ENCODE measurements at places on chromosomes 7 and 10.

- no peak overlapping the region for H3K27ac ChIP-seq
- no peak for DNase-seq
- no peaks in the 10 kb centered on the region for H3K36me3 ChIP-seq
Observed at GRCh38 chr7:41472427-41473125, 230.3 kb downstream of the INHBA start.

- H3K4me1 ChIP-seq, result peaks cover 3% of the 10 kb centered on the region
- H3K27me3 ChIP-seq, result peaks cover 1% of the 10 kb centered on the region
- H3K36me3 ChIP-seq, result no peaks in the 10 kb centered on the region
Observed at GRCh38 chr10:43873717-43874116, 225.0 kb upstream of the ZNF32 start.

GRCh38 chr10:92010047-92010735 lies 86.6 kb downstream of the BTAF1 start:
- H3K27ac ChIP-seq, result no peak overlapping the region
- peaks cover 7% of the 10 kb centered on the region for H3K4me1 ChIP-seq
- no peaks in the 10 kb centered on the region for H3K27me3 ChIP-seq
- no peak for DNase-seq
- H3K36me3 ChIP-seq, result peaks cover 42% of the 10 kb centered on the region

- no peaks in the 10 kb centered on the region for H3K36me3 ChIP-seq
- H3K27ac ChIP-seq, result no peak overlapping the region
- no peak for DNase-seq
- peaks cover 12% of the 10 kb centered on the region for H3K27me3 ChIP-seq
- no peak overlapping the region for H3K4me3 ChIP-seq
- no peaks in the 10 kb centered on the region for H3K4me1 ChIP-seq
Observed at GRCh38 chr10:122199689-122200088, 71.4 kb upstream of the BTBD16 start.

DNA sequence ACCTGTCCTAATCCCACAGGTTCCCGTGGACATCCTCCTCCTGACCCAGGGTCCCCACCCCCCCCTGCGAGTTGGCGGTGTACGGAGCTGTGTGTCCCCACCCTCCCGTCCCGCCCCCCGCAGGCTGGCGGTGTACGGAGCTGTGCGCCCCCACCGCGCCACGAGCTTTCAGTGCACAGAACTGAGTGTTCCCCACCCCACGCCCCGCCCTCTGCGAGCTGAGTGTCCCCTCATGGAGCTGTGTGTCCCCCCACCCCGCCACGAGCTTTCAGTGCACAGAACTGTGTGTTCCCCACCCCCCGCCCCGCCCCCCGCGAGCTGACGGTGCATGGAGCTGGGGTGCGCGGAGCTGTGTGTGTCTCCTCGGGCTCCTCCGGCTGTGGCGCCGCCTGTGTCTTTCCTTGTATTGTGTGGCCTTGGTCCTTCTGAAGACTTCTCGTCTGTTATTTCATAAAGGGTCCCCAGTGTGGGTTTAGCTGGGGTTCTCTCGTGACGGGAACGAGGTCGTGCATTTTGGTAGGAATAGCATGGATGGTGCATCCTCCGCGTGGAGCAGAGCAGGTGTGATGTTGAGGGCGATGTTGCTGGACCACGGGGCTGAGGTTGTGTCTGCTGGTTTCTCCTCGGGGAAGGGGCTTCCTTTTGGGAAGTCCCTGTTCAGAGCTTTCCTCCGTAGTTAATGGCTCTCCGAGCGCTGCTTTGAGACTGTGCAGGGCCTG lies 18.0 kb upstream of the JAKMIP3 start:
- H3K4me1 ChIP-seq, result no peaks in the 10 kb centered on the region
- no peak for DNase-seq
- H3K4me3 ChIP-seq, result no peak overlapping the region
- no peak overlapping the region for H3K27ac ChIP-seq
- H3K27me3 ChIP-seq, result peaks cover 48% of the 10 kb centered on the region
- H3K36me3 ChIP-seq, result peaks cover 3% of the 10 kb centered on the region

- H3K4me3 ChIP-seq, result no peak overlapping the region
- no peaks in the 10 kb centered on the region for H3K27me3 ChIP-seq
- peaks cover 17% of the 10 kb centered on the region for H3K36me3 ChIP-seq
- H3K4me1 ChIP-seq, result no peaks in the 10 kb centered on the region
- no peak for DNase-seq
Observed at GRCh38 chr7:140831724-140832123, 93.0 kb downstream of the BRAF start.

- H3K4me3 ChIP-seq, result no peak overlapping the region
- peaks cover 3% of the 10 kb centered on the region for H3K4me1 ChIP-seq
Observed at GRCh38 chr7:157888579-157888978, 551.8 kb downstream of the DNAJB6 start.

DNA sequence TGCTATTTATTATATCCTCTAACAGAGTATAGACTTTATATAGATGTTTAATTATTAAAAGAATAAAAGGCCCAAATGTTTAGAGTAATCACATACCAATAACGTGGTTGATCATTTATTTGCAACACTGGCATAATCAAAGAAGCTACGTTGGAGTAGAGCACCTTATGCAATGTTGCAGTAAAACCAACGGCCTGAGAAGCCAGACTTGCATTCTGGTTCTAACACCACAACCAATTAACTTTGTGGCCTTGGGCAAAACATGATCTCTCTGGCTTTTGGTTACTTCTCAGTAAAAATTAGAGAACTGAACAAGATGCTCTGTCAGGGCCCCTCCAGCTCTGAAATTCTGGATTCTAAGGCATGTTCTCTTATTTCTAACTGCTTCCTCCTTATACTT lies 476.2 kb downstream of the GRM8 start:
- no peak overlapping the region for H3K27ac ChIP-seq
- DNase-seq, result no peak
- H3K4me1 ChIP-seq, result no peaks in the 10 kb centered on the region
- H3K27me3 ChIP-seq, result no peaks in the 10 kb centered on the region

DNA sequence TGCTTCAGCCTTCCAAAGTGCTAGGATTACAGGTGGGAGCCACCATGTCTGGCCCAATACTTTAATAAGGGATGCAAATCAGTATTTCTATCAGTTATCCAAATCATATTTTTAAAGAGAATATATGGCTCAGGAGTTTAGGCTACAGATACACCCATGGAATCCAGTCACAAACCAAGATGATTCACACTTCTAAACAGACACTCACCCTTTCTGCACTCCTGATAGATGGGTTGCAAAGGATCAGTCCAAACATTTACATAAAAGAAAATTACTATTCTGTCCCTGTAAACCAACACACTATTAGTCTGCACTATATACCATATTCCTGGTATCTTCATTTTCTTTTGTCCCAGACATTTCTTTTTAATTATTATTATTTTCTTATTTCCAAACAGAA lies 2.2 kb downstream of the MORN4 start:
- H3K4me3 ChIP-seq, result no peak overlapping the region
- H3K4me1 ChIP-seq, result peaks cover 14% of the 10 kb centered on the region
- DNase-seq, result no peak
- no peak overlapping the region for H3K27ac ChIP-seq

- H3K4me3 ChIP-seq, result no peak overlapping the region
- peaks cover 43% of the 10 kb centered on the region for H3K27me3 ChIP-seq
- H3K4me1 ChIP-seq, result peaks cover 5% of the 10 kb centered on the region
- no peaks in the 10 kb centered on the region for H3K36me3 ChIP-seq
- no peak overlapping the region for H3K27ac ChIP-seq
Observed at GRCh38 chr7:106125417-106125816, 13.3 kb upstream of the SYPL1 start.

DNA sequence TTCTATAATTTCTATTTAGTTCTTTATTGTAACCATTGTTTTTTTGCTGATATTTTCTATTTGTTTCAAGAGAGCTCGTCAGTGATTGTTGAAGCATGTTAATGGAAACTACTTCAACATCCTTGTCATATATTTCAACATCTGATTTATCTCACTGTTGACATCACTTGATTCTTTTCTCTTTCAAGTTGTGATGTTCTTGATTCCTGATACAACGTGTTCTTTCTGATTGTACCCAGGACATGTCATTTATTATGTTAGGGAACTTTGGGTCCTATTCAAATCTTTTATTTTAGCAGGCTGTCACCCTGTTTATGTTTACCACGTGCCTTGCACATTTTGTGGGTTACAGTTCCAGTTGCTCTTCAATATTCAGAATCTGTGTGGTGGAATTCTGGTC lies 79.8 kb upstream of the RSU1 start:
- H3K4me1 ChIP-seq, result no peaks in the 10 kb centered on the region
- no peaks in the 10 kb centered on the region for H3K27me3 ChIP-seq
- no peak overlapping the region for H3K27ac ChIP-seq
- no peak for DNase-seq

GRCh38 chr10:79023240-79024162 lies 45.3 kb upstream of the ZMIZ1 start:
- DNase-seq, result no peak
- no peak overlapping the region for H3K27ac ChIP-seq
- H3K4me1 ChIP-seq, result peaks cover 33% of the 10 kb centered on the region
- no peaks in the 10 kb centered on the region for H3K27me3 ChIP-seq

- H3K27me3 ChIP-seq, result no peaks in the 10 kb centered on the region
- H3K4me3 ChIP-seq, result no peak overlapping the region
- peaks cover 57% of the 10 kb centered on the region for H3K36me3 ChIP-seq
- H3K27ac ChIP-seq, result no peak overlapping the region
Observed at GRCh38 chr7:16685535-16685934, 39.6 kb downstream of the BZW2 start.

DNA sequence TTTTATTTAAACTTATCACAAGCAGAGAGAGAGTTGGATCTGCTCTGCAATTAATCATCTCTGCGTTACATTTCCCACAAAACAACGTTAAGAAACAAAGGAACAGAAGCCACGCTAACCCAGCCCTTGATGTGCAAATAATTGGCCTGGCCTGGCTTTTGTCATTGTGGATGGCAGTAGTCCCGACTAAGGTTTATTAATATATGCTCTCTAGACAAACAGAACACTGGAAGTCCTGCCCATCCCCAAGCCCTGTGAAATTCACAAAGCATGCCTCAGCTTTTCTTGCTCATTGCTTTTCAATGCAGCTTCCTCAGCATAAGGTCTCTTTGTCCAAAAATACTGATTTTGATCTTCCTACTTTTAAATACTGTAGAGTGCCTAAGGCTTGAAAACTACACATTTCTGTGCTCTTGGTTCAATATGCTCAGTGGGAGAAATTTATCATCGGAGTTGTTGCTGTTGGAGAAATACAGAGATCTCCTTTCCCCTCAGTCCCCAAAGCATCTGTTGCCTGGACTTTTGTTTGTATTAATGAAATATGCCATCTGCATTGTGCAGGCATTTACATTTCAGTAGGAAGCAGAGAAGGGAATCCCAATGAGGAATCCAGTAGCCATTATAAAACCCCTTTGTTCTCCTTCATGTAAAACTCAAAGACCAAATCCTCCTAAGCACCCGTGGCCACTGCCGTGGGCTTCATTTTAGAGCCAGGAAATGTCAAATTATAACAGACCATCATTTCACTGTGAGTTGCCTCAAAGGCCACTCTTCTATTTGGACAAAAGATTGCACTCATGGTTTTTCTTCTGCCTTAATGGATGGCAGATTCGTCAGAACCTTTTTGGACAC lies 61.1 kb downstream of the SORCS1 start:
- no peak overlapping the region for H3K4me3 ChIP-seq
- no peak for DNase-seq
- H3K27ac ChIP-seq, result no peak overlapping the region
- no peaks in the 10 kb centered on the region for H3K4me1 ChIP-seq
- no peaks in the 10 kb centered on the region for H3K36me3 ChIP-seq

GRCh38 chr7:41629711-41630111 lies 73.2 kb downstream of the INHBA start:
- no peaks in the 10 kb centered on the region for H3K36me3 ChIP-seq
- no peaks in the 10 kb centered on the region for H3K27me3 ChIP-seq
- no peak overlapping the region for H3K27ac ChIP-seq
- H3K4me3 ChIP-seq, result no peak overlapping the region
- no peaks in the 10 kb centered on the region for H3K4me1 ChIP-seq

GRCh38 chr10:27312854-27313253 lies 72.3 kb upstream of the ACBD5 start:
- no peak overlapping the region for H3K4me3 ChIP-seq
- no peak overlapping the region for H3K27ac ChIP-seq
- no peaks in the 10 kb centered on the region for H3K36me3 ChIP-seq
- DNase-seq, result no peak
- H3K27me3 ChIP-seq, result no peaks in the 10 kb centered on the region

- no peaks in the 10 kb centered on the region for H3K27me3 ChIP-seq
- no peak overlapping the region for H3K4me3 ChIP-seq
- DNase-seq, result no peak
- no peaks in the 10 kb centered on the region for H3K36me3 ChIP-seq
Observed at GRCh38 chr10:74888962-74889661, 62.7 kb downstream of the KAT6B start.

Measured in effector memory CD8-positive, alpha-beta T cell (primary cell).